ENCODE measurements at places on chromosomes 1 and 21.

DNA sequence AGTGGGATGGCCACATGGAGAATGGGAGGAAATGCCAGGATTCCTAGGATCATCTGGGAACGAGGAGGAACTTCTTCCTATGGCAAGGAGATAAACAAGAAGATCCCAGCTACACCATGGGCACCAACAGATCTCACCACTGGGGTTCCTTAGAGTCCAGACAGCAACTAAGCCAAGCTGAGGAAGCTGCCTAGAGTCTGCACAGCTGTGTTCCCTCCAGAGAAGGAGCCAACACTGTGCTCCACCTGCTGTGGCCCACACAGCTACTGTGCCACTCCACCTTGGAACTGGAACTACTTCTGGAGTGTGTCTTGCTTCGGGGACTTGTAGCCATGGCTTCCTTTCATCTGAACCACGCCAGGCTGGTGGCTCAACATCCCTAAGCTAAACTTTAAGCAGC lies 6.0 kb downstream of the IFNAR1 start:
- no peak for DNase-seq

GRCh38 chr1:36845802-36846201 lies 188.5 kb downstream of the GRIK3 start:
- no peak for DNase-seq

DNA sequence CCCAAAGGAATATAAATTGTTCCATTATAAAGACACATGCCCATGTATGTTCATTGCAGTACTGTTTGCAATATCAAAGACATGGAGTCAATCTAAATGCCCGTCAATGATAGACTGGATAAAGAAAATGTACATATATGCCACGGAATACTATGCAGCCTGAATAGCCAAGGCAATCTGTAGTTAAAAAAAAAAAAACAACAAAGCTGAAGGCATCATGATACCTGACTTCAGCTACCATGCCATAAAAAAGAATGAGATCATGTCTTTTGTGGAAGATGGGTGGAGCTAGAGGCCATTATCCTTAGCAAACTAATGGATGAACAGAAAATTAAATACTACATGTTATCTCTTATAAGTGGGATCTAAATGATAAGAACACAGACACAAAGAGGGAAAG lies 36.0 kb downstream of the GPR88 start:
- DNase-seq, result no peak

DNA sequence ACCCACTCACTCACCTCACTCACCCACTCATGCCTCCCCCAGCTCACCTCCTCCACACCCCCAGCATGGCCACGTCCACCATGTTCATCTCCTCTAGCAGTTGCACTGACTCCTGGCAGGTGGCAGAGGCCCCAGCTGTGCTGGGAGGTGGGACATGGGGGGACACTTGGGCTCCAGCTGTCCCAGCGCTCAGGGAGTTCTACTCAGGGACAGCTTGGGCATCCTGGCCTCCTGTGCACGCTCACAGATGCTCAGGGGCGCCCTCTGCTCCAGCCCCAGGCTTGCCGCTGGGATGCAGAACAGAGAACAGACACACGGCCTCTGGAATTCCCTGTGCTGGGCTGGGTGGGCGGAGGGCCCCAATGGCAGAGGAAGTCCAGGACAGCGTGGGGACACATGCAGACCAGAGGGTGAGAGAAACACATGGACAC lies 5.2 kb downstream of the KRTAP10-8 start:
- no peak for DNase-seq
